ENCODE measurements at places on chromosomes 4 and X.

DNA sequence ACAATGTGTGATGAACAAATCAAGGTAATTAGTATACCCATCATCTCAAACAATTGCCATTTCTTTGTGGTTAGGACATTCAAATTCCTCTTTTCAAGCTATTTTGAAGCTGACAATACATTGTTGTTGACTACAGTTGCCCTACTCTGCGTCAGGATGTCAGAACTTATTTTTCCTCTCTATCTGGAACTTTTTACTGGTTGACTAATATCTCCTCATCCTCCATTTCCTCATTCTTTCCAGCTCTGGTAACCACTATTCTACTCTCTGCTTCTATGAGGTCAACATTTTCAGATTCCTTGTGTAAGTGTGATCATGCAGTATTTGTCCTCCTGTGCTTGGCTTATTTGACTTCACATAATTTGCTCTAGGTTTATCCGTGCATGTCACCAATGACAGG, 240.5 kb upstream of the HS3ST1 start:
- no peak for DNase-seq

- DNase-seq, result no peak
Measured at GRCh38 chrX:87583679-87584078, 66.1 kb downstream of the KLHL4 start.

DNA sequence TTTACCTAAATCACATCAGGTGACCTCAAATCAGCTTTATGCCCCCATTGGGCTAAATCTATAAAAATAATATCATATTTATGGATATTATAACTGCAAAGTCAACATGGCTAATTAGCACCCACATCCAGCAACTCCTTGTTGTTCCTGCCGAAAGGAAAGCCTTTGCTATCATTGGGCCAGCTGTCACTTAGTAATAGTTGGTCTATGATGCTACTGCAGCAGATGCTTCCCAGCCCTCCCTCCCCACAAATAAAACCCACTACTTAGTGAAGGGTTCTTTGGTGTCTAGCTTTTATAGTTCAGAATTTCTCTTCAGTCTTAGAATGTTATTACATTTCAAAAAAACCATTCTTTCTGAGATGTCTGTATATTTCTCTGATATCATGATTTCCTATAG, 116.9 kb upstream of the ENPEP start:
- DNase-seq, result no peak

- DNase-seq, result no peak
Measured at GRCh38 chr4:139622901-139623381, 42.7 kb upstream of the MGST2 start.

Measured in omental fat pad (tissue), 4 donors.